Mammary epithelial cell (primary cell): ENCODE measurements at places on chromosomes 5 and 9. TPM values are rescaled to one million over a fixed set of nuclear protein-coding genes. Genes with fewer than 3 reads are reported as not detected.

The EIF4E1B gene
- not detected for total RNA-seq

The MED10 gene
- 59.5 and 85.0 TPM in 2 replicates for total RNA-seq

The SMIM23 gene
- total RNA-seq = not detected

The TSTD2 gene
- total RNA-seq = 16.5 and 19.5 TPM in 2 replicates

The FBXW2 gene
- total RNA-seq = 39.3 TPM

The ACER2 gene
- total RNA-seq = 9.1 and 13.3 TPM in 2 replicates

The TRPM3 gene
- 0.17 TPM for total RNA-seq
